Muscle of leg (tissue), 16 donors: ENCODE measurements at places on chromosomes 5 and 9. TPM values are rescaled to one million over a fixed set of nuclear protein-coding genes. Genes with fewer than 3 reads are reported as not detected.

DNA sequence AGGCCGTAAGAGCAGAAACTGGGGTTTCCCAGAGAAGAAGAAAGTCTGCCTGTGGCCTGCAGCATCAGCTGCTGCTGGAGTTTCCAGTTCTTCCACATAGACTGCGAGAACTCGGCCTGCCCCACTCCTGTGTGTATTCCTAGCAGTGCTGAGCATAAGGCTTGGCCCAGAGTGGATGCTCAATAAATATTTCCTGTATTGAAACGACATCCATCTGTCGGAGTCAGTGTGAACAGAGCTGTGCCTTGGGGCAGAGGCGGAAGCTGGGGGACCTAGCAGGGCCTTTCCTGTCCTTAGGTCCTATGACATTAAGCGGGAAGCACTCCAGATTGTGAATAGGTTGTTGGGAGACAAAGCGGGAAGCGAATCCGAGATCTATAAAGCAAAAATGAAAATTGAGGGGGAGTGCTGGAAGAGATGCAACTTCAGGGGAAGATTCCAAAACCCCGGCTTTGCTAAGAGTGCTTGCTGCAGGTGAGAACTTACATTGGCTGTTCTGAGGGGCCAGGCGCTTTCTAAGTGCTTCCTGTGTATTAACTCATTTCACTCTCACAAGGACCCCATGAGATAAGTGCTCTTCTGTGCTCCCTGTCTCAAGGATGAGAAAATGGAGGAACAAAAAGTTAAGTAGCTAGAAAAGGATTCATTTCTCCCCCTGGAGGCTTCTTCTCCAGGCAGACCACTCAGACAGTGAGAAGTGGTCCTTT lies 76.1 kb upstream of the CXCL14 start:
- DNase-seq: peak; percentile 98

DNA sequence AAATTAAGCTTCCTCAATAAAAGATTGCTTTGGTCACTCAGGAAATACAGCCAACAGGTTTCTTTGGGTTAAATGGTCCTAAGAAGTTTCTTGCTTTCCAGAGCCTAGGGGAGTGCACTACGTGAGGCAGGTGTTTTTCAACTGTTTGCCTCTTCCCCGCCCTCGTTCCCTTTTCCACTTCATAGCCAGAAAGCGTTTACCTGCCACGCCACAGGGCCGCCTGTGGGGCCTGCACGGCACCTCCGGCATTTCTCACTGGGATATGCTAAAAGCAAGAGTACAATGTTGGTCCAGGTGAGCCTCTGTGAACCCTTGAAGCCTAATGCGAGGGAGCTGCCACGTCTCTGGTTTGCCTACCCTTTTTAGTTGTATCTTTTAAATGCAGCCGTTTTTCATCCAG lies 167.6 kb upstream of the OTULINL start:
- no peak for DNase-seq

DNA sequence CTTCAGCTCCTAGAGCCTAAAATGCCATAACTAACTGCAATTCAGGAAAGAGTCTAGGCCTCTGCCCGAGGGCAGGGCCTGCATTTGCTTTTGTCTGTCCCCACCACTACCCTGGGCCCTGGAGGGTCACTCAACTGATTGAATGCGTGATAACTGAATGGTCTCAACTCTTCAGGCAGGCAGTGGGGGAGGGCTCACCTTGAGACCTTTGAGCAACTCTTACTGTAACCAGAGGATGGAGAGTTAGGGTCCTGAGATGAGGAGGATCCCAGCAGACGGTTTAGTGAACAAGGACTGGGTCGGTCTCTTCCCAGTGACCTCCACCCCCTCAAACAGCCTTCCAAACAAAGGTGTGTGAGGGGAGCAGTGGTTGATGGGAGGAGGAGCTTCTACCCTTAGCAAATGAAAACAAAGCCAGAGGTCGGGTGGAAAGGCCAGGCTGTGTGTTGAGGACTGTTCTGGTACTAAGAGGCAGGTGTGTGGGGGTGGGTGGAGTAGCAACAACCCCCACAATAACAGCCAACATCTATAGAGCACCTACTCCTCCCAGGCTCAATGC lies 59.4 kb downstream of the CXXC5 start:
- DNase-seq: no peak

GRCh38 chr5:161064781-161065180 lies 212.8 kb upstream of the ATP10B start:
- DNase-seq: no peak

- DNase-seq: no peak
Observed at GRCh38 chr5:167937635-167937998, 353.8 kb upstream of the WWC1 start.

GRCh38 chr9:130193531-130194377 lies 21.6 kb downstream of the NCS1 start:
- peak; percentile 87 for DNase-seq

DNA sequence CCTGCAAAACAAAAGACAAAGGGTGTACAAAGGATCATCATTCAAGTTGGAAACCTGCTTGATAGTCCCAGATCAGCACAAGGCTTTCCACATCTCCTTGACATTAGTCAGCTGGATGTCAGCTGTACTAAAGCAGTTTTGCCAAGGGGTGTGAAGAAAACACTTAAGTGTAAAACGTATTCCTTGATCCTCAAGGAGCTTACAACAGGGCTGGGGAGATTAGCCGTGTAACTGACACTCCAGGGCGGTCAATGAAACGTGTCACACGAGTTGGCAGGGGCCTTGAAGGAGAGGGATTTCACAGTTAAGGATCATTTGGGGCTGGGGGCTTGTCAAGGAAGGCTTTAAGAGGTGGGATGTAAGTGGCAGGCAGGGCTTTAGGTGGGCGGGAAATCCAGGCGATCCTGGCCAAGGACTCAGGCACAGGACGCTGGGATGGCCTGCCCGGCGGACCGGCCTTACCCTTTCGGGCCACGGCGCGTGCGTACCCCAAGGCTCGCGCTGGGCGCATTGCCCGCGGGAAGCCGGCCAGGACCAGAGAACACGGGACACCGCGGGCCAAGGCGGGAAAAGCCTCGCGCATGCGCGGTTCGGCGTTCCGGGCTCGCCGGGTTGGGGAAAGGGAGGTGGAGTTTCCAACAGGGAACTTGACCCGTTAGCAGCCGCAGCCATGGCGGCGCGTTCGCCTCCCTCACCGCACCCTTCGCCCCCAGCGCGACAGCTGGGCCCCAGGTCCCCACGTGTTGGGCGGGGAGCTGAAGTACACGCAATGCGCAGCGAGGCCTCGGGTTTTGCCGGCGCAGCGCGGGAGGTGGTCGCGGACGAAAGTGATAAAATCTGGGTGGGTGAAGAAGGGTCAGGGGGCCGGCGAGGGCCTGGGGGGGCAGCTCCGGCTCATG lies at the start of gene CNTLN:
TSS of gene CNTLN (plus strand) at position 645 of the 899 bp plus-strand sequence. CDS start at position 671, 26 bp downstream.
- DNase-seq: peak; percentile 97

DNA sequence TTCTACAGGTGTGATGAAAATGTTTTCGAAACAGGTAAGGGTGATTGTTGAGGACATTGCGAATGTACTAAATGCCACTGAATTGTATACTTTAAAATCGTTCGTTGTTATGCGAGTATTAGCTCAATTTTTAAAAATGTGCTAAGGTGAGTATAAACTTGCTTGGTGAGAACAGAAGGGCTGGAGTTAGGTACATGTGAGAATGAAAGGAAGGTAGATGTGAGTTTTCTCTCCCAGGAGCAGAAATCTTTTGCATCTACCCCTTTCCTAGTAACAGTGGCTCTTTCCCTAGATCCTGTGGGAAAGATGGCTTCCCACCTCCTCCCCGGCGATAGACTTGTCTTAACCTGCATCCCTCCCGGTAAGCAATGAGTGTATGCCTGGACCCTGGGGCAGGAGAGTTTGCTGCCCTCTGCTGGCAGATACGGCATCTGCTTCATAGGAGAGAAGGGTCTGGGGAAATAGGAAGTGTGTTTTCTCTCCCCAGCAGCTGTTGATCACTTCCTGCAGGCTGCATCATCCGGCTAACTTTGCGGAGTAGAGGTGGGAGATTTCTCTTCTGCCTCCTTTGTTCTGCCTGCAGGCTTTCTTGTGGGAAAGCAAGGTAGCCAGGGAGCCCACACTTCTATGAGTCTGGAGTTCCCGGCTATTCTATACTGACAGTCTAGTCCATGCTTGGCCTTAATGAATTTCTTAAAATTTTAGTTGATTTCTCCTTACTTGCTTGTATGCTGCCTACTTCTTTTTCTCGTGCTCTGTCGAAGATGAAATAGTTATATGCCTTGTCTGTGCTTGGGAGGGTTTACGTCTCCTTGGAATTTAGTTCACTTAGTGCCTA lies 373.3 kb upstream of the SEMA6A start:
- DNase-seq: no peak

GRCh38 chr5:157543825-157544622 lies 31.6 kb downstream of the ADAM19 start:
- DNase-seq: no peak

DNA sequence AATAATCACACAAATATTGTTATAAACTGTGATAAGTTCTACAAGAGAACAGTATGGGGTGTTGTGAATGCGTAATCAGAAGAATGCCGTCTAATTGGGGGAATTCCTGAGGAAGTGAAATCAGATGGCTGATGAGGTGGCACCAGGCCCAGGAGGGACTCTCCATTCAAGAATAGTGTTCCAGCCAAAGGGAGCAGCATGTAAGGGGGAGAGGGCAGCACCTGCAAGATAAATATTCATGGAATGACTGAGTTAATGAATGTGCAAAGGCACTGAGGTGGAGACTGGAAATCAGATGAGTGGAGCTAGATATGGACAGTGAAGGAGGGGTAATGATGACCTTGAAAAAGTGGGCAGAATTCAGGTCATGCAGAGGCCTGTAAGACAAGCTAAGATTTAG lies 250.6 kb downstream of the ARRDC3 start:
- DNase-seq: no peak

- DNase-seq: peak; percentile 95
Observed at GRCh38 chr5:82356808-82357671, 78.9 kb upstream of the RPS23 start.

DNA sequence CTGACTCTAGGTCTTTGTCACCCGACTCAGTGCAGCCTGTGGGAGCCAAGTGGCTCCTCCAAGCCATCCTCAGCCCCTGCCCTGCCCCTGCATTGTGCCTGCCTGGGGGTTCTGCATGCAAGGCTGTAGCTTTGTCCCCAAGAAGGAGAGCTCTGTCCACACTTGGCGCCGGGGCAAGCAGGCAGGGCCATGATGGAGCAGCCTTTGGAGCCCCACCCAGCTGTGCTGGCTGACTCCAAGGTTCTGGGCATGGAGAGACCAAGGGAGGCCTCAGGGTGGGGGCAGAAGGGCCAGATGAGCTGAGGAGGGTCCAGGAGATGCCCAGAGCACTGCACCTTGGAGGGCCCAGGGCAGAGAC lies 226.2 kb downstream of the CACNA1B start:
- DNase-seq: no peak

GRCh38 chr9:8552732-8553131 lies 753.2 kb upstream of the DMAC1 start:
- no peak for DNase-seq

GRCh38 chr5:95080441-95080840 lies 204.5 kb downstream of the MCTP1 start:
- DNase-seq: no peak

DNA sequence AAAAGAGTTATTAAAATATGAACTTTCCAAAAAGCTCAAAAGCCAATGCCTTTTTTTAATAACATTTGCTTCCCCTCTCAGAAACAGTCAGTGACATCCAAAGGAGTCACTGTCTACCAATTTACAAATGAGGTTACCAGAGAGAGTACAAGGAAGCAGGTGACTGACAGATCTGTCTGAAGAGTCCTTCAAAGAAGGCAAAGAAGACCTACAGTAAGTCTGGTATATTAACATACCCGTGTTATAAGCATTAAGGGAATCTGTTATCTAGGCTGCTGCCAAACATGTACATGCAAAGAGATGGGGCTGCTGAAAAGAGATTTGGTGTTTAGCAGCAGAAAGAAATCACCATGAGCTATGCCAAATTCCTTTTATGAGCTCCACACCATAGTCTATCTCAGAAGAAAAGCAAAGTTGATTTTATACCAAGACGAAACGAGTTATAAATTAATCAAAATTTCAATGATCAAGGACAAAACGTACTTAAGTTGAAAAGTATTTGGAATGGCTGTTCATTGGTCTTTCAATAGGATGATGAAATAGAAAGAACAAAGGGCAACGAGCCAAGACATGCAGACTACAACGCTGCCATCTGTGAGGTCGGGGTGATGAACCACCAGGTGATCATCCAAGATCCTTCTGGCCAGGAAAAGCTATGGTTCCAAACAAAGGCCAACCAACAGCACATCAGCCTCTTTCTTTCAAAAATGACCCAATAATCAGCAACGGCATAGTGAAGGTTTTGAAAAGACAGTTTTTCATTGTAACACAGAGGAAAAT lies 8.1 kb downstream of the PRELID2 start:
- peak; percentile 10 for DNase-seq

DNA sequence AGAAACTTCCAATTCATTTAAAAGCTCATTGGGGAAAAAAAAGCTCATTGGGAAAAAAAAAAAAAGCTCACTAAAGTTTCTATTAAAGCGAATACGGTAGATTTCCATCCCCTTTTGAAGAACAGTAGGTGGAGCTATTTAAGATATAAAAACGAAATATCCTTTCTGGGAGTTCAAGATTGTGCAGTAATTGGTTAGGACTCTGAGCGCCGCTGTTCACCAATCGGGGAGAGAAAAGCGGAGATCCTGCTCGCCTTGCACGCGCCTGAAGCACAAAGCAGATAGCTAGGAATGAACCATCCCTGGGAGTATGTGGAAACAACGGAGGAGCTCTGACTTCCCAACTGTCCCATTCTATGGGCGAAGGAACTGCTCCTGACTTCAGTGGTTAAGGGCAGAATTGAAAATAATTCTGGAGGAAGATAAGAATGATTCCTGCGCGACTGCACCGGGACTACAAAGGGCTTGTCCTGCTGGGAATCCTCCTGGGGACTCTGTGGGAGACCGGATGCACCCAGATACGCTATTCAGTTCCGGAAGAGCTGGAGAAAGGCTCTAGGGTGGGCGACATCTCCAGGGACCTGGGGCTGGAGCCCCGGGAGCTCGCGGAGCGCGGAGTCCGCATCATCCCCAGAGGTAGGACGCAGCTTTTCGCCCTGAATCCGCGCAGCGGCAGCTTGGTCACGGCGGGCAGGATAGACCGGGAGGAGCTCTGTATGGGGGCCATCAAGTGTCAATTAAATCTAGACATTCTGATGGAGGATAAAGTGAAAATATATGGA lies at the start of gene PCDHGA12:
TSS of gene PCDHGA12 (plus strand) at position 176 of the 782 bp plus-strand sequence. CDS start at position 429, 253 bp downstream.
- peak; percentile 62 for DNase-seq

- DNase-seq: no peak
Observed at GRCh38 chr5:159333545-159333925, 3.2 kb upstream of the IL12B start.

- no peak for DNase-seq
Observed at GRCh38 chr5:174056064-174056847, 10.8 kb downstream of the NSG2 start.

- peak; percentile 83 for DNase-seq
Observed at GRCh38 chr9:97983589-97984187, 547 bp downstream of the ANP32B start.

GRCh38 chr5:96175090-96175489 lies 213.4 kb upstream of the ELL2 start:
- no peak for DNase-seq

CHMP5 gene
- 69.5 TPM for total RNA-seq
